ENCODE measurements at places on chromosomes 4 and X. TPM values are rescaled to one million over a fixed set of nuclear protein-coding genes. Genes with fewer than 3 reads are reported as not detected.

SSX4 gene
- not detected for total RNA-seq

DNA sequence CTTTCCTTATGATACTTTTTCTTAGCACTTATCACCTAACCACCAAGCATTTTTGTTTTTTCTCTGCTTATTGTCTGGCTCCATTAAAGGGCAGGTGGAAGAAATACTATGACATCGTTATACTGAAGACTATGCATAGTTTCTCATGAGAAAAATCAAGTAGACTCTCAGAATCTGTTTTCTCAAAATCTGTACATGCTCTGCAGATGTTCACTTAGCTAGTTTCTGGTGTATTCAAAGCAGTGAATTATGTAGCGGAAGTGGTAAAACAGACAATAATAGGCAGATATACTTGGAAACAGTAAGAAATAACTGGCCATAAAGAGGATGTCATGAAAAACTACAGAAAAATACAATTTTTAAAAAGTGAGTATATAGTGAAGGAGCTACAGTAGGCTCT lies 146.0 kb downstream of the STIM2 start:
- DNase-seq = no peak

AADAT gene
- 1.6 TPM for total RNA-seq

- DNase-seq = no peak
Observed at GRCh38 chr4:117328333-117328732, 243.0 kb upstream of the TRAM1L1 start.

SCML2 gene
- total RNA-seq = 1.4 TPM

GRCh38 chrX:8010105-8010504 lies 82.9 kb upstream of the PNPLA4 start:
- no peak for DNase-seq

NEIL3 gene
- total RNA-seq = 0.10 TPM

DNA sequence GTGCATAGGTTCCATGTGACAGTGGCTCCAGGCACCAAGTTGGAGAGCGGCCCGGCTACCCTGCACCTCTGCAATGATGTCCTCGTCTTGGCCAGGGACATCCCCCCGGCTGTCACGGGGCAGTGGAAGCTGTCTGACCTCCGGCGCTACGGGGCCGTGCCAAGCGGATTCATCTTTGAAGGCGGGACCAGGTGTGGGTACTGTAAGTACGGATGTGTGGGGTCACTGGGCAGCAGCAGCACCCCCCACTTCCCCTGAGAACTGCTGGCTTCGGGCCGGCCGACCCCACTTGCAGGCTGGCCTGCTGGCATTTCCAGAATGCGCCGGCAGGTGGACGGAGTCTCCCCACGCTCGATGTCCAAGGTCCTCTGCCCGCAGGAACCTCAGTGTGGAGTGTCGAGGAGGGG lies 13.2 kb downstream of the DOK7 start:
- DNase-seq = peak; percentile 26

- no peak for DNase-seq
Observed at GRCh38 chrX:103780336-103781061, 3.9 kb downstream of the PLP1 start.

- DNase-seq = no peak
Observed at GRCh38 chr4:156948738-156949137, 22.9 kb downstream of the PDGFC start.

DNA sequence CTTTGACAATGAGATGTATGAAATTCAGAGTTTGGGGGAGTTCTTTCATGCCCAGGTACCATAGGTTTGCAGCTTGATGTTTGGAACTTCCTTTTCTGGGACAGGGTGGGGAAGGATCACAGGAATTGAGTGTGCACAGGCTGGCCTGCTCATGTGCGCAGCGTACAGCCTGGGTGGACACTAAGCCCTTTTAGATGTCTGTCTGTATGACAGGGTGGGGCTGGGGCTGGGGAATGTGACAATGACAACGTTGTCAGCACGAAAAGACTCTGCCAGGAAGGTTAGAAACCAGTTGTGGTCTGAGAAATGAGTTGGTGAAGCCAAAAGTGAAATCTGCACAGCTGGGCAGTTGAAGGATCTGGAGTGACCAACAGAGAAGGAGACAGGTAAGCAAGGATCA lies 47.4 kb downstream of the WWC2 start:
- peak; percentile 47 for DNase-seq

GPR34 gene
- 8.6 TPM for total RNA-seq

DNA sequence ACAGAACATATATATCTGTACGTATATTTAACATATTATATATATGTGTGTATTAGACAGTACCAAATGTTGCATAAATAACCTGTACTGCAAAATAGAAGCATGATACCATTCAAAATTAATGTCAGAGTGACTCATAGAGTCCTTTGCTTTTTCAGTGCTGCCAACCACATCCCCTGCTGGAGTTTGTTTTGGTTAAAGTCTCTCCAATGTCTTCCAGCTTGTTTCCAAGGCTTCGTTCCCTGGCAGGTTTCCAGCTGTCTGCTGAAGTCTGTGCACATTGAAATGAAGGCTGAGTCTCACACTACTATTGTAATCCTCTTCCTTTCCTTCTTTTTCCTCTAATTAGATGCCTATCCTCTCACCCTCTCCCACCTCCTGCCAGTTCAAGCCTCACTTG lies 14.9 kb downstream of the NRK start:
- DNase-seq = peak; percentile 60

MAGEC1 gene
- total RNA-seq = not detected
